ENCODE measurements at places on chromosomes 5 and 9. TPM values are rescaled to one million over a fixed set of nuclear protein-coding genes. Genes with fewer than 3 reads are reported as not detected.

RNF183 gene
- not detected for total RNA-seq

NR2F1 gene
- total RNA-seq, result 1.2 TPM

ENTREP1 gene
- total RNA-seq, result 22.3 TPM

SLC46A2 gene
- not detected for total RNA-seq

SYK gene
- total RNA-seq, result 2.8 TPM

FBN2 gene
- total RNA-seq, result 0.05 TPM

DMRT3 gene
- 0.27 TPM for total RNA-seq

RORB gene
- 0.02 TPM for total RNA-seq

FREM1 gene
- 0.79 TPM for total RNA-seq
